ENCODE measurements at places on chromosomes 1 and 21.

DNA sequence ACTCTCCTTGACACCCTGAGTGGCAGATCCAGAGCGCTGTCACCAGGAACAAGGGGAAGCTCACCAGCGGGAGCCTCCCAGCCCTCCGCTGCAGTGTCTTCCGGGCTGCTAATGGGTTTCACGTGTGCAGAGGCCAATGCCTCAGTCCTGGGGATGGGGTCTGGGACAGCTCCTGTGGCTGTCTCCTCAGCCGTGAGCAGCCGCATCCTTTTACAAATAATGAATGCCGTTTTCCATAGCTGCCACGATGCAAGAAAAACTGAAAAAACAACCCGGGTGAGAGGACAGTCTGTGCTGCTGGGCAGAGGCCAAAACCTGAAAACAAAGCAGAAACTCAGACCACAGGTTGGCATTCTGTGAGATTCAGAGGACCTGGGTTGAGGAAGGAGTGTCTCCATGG lies 212.2 kb upstream of the RAB4A start:
- DNase-seq, result no peak

- no peak for DNase-seq
Measured at GRCh38 chr1:107480548-107481415, 339.9 kb downstream of the NTNG1 start.

DNA sequence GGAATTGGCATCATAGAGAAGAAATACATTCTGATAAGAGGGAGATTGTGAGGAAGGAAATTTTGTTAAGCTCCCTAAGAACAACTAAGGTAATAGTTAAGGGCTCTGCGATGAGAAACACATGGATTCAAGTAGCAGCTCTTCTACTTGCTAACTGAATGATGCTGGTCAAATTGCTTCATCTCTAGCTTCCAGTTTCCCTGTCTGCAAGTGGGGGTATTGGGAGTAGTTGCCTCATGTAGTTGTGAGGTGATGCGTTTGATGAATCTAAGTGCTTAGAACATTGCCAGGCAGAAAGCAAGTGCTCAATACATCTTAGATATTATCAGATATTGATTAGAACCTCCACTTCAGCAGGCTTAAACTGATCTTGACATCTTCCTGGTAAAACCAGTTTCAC lies 84.8 kb downstream of the CD58 start:
- DNase-seq, result no peak

DNA sequence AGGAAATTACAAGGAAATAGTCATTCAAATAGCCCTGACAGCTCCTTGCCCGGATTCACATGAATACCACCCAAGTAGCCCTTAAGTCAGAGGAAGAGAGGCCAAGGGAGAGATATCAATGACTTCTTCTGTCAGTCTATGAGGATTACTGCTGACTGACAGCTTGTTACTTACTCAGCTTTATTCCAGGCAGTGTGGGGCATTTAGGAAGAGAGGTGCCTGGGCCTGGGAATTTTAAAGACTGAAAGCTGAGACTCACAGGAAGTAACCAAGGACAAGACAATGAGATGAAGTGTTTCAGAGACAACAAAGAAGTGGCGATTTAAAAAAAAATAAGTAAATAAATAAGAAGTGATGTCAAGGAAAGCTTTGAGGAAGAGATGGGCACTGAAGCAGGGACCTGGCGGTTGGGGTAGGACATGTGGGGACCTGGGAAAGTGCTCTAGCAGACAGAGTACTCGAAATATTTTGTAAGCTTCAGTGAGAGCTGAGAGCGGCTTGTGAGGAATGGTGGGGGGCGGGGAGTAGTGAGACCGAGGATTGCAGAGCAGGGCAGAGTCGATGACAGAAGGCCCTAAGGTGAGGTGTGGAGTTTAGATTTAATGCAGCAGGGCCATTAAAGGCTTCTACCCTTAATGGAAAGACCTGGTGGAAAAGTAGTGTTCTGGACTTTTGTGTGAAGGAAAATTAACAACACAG lies 58.9 kb downstream of the ST3GAL3 start:
- DNase-seq, result no peak

DNA sequence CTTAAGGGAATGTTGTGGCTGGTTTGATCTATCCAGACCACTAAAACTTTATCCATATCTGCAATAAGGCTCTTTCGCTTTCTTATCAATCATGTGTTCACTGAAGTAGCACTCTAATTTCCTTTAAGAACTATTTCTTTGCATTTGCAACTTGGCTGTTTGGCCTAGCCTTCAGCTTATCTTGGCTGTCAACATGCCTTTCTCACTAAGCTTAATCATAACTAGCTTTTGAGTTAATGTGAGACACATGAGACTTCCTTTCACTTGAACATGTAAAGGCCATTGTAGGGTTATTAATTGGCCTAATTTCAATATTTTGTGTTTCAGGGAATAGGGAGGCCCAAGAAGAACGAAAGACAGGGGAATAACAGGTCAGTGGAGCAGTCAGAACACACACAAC lies 124.7 kb downstream of the TNFSF18 start:
- no peak for DNase-seq

GRCh38 chr1:95604771-95605170 lies 370.8 kb downstream of the RWDD3 start:
- no peak for DNase-seq

DNA sequence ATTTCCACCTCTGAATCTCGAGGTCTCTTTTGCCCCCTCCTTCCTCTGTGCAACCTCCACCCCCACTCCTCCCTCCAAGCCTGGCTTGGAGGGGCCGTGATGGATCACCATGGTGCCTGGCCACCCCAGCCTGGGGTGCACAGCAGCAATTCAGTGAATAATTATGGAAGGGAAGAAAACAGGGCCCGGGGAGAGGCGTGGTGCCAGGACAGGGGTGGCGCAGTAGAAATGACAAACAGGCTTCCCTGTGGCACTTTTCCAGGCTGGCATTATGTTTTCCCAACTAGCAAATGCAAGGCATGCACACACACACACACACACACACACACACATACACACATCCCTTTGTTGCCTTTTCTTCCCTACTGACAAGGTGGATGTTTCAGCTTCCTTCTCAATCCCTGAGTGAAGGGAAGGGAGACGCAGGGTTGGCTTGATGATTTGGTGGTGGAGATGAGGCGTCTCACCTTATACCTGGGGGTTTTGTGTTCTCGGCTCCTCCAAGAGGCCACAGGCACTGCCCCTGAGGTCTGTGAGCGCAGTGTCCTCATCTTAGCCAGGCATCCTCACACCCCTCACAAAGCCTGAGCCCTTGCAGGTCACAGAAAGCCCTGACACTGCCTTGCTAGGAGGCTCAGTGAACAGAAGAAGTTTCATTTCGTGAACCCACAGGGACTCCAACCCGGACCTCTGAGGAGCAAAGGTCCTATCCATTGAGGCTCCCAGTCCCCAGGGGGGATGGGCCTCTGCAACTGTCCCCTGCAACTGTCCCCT lies 215.8 kb downstream of the MATN1 start:
- no peak for DNase-seq

GRCh38 chr1:218025454-218025853 lies 259.6 kb upstream of the RRP15 start:
- DNase-seq, result no peak

DNA sequence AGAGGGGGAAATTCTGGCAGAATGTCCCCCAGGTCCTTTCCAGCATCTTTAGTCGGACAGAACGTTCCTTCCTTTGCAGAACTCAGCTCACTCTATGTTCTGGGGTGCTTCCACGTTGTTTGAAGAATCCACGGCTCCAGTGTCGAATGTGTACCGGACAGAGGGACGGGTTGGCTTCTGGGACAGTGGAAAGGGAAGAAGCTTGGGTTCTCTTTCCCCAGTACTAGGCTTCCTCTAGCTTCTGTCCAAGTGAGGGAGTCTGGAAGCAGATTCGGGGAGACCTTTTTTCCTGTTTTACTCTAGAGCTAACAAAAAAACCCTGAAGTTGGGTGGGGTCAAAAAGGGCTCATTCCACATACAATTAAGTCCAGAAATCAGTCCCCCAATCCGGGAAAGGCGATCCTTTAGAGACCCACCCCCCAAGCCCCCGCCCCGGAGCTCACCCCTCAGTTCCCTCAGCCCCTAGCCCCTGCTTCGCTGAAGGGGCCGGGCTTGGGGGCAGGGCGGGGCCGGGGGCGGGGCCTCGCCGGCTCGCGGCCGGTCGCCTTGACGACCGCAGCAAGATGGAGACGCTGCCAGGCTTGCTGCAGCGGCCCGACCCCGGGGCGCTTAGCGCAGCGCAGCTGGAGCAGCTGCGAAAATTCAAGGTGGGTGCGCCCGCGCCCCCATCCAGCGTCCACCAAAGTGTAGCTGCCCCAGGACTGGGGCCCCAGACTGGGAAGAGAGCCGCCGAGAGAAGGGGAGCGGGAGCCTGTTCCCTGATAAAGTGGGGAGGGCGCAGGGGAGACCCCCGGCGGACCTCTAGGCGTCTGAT lies at the start of gene RIIAD1:
RIIAD1 (plus strand) TSS at position 549 of the 814 bp plus-strand sequence; CDS start at position 564, 15 bp downstream.
- DNase-seq, result peak; percentile 77

- DNase-seq, result peak; percentile 96
Measured at GRCh38 chr1:155688324-155689080, at the start of gene YY1AP1. TSS of gene YY1AP1 (minus strand) at chr1:155688774. CDS start at chr1:155680436, 8,338 bp downstream.

DNA sequence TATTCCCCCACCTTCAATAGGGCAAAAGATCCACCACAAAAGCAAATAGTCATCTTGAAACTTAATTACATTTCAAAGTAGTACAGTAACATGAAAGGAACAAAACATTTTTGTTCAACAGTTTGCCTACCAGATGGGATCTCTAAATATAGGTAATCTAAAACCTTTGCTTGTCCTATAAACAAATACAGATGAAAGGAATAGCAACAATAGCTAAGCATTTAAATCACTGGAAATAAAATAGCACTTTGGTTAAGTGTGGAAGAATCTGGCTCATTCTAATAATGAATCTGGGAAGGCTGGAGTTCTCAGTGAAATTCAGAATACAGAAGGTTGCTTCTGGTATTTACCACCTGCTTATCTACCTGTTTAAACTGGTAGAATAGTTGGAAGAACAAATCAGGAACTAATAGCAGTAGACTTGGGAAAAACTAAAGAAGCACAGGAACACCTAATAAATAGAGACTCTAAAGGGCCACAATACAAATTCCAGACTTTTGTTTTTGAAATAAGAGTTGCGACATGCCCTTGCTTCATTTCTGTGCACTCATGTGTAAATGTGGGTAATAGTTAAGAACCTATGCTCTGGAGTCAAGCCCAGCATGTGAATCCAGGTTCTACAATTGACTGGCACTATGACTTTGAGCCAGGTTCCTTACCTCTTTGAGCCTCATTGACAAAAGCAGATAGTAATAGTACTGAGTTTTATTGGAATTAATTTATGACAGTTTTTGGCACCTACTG lies 2.3 kb upstream of the LYPLAL1 start:
- no peak for DNase-seq

DNA sequence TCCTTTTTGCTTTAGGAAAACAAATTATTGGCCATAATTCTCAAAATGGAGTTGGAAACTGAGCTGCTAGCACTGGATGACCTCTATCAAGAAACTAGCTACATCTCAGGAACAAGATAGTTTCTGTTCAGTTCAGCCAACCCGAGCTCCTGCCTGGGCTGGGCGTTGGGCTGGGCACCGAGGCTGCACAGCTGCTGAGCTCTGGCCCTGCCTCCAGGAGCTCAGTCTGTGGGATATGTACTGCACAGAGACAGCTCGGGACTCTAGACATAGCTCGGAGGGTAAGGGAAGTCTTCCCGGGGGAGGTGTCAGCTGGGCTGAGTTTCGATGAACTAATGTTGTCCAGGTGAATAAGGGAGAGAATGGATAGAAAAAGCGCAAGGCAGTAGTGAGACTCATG lies 24.5 kb upstream of the SLC1A7 start:
- no peak for DNase-seq

DNA sequence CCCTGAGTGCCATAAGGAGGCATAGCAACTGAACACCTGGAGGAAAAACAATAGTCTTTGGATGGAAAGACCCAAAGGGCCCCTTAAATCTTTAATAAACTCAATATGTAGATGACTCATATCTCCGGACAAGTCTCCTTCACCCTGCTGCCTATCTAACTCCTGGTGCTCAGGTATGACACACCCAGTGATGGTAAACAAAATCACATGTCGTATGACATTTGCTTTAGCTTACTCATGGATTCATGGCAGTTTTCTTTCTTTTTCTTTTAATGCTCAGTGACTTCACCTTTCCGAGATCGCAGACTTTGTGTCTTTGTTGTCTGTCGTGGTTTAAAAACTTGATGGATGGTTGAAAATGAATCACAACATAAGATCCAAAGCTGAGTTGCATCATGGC lies 208.5 kb upstream of the PROX1 start:
- no peak for DNase-seq

DNA sequence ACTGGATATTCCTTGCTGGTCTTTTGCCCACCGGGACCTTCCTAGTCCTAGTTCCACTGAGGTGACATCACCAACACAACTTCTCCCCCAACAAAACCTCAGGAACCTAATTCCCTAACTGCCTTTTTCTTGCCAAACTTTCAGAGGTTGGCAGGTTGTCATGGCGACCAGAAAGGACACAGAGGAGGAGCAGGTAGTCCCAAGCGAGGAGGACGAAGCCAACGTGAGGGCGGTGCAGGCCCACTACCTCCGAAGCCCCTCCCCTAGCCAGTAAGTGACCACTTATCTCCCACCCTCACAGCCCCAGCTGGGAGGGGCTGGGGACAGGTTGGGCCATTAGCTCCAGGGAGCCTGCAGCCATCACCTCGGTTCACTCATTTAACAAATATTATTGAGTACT lies 815 bp downstream of the STYXL2 start:
- no peak for DNase-seq

- peak; percentile 97 for DNase-seq
Measured at GRCh38 chr1:37474046-37474696, at the start of gene ZC3H12A. TSS of gene ZC3H12A (plus strand) at chr1:37474580. CDS start at chr1:37475497, 917 bp downstream.

DNA sequence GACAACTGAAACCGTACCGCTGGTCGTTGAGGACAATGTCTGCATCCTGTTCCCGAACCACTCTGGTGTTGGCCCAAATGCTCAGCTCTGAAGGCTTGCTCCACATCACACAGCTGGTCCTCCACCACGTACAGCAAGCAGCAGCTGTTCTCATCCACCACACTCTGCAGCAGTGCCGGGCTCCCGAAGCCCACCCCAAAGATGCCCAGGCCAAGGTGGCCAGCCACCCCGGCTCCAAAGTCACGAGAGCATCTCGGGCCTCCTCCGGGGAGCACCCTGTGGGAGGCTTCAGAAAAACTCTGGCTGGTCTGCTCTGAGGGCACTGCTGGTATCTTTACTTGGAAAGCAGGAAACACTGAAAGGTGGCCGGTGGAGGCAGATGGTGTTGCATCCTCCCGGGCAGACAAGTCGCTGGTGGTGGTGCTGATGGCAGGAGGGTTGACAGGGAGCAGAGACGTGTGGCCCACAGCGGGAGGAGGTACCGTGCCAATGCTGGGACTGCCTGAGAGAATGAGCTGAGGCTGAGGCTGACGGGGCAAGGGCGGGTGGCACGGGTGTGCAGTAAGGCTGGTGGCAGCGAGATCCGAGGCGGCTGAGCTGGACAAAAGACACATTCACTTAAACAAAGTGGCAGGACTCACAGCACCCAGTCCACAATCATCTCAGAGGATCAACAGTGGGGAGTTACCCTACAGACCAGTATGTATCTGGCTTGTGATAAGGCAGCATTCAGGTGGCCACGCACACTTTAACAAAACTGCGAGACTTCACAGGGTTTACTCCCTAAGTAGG lies 6.5 kb upstream of the CCDC27 start:
- DNase-seq, result no peak

- DNase-seq, result no peak
Measured at GRCh38 chr1:33740040-33740744, 123.7 kb upstream of the HMGB4 start.

GRCh38 chr21:33070744-33070997 lies 730 bp downstream of the OLIG1 start:
- DNase-seq, result no peak

GRCh38 chr1:158813164-158813563 lies 18.0 kb upstream of the MNDA start:
- no peak for DNase-seq
